Activated CD4-positive, alpha-beta memory T cell treated with anti-CD3 and anti-CD28 coated beads for 36 hours (primary cell): ENCODE measurements at places on chromosomes 4 and X. TPM values are rescaled to one million over a fixed set of nuclear protein-coding genes. Genes with fewer than 3 reads are reported as not detected.

DNA sequence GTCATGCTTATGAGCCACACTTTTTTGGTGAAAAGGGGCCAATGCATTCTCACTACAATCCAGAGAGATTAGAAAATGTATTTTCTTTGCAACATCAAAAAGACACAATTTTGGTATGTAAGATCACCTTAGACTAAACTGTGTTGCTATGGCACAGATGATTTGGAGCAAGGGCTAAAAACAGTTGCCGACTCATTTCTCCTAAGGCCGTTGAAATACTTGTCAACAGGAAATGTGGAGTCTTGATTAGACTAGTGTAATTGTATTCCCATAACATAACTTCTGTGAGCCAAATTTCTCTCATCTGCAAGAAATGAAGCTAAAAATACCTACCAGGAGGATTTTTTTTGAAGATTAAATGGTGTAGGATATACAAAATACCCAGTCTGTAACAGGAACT, 2547.7 kb downstream of the ARAP2 start:
- H3K4me1 ChIP-seq, result no peaks in the 10 kb centered on the region
- H3K27me3 ChIP-seq, result no peaks in the 10 kb centered on the region
- no peaks in the 10 kb centered on the region for H3K36me3 ChIP-seq
- no peak for DNase-seq

DNA sequence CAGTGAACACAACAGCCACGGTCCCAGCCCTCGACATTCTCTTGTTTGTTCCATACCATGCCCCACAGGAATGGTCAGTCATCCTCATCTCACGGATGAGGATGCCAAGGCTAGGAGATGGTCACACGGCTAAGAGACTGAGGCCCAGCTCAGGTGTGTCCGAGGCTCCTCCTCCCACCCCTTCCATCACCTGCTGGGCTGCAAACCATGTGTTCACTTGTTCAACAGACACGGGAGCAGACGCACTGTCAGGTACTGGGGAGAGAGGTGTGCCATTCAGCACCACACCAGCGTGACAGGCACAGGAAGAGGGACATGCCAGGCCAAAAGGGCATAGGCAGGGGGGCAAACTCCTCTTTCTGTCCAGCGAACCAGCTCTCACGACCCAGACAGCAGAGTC, 45.9 kb downstream of the ABLIM2 start:
- H3K27ac ChIP-seq, result no peak overlapping the region
- no peak overlapping the region for H3K4me3 ChIP-seq
- no peak for DNase-seq
- H3K36me3 ChIP-seq, result no peaks in the 10 kb centered on the region

DNA sequence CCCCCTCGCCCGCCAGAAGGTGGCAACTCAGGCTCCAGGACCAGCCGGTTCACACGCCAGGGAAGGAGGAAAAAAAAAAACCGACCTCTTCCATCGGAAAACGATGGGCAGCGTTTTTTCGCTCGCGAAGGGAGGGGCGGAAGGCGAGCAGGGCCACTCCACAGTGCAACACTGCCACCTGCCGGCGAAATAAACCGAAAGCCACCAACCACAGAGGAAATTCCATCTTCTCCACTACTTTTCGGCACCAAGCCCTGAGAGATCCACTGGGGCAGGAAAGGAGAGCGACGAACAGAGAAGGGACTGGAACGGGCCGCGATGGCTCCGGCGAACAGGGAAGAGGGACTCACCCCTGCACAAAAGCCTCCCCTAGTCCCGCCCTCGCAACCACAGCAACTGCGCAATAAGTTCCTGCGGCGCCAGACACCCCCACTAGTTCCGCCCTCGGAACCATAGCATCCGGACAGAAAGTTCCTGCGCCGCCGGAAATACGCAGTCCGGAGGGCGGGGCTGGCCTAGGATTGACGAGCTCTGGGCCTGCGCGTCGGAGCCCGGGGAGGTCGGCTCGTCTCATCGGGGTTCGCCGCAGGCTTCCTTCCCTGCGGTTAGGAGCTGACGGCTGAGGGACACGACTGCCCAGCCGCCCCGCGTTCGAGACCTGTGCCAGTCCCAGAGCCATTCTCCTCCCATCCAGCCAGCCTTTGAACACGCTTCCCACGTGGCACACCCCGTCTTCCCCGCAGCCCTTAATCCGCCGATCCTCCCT, 23.4 kb downstream of the FAM156A start:
- H3K27ac ChIP-seq, result peak overlapping the region; percentile 97
- peaks cover 4% of the 10 kb centered on the region for H3K4me1 ChIP-seq
- peak overlapping the region; percentile 83 for H3K4me3 ChIP-seq
- peak; percentile 94 for DNase-seq
- H3K27me3 ChIP-seq, result no peaks in the 10 kb centered on the region

- peaks cover 34% of the 10 kb centered on the region for H3K4me1 ChIP-seq
- H3K27ac ChIP-seq, result no peak overlapping the region
- H3K4me3 ChIP-seq, result no peak overlapping the region
- no peaks in the 10 kb centered on the region for H3K36me3 ChIP-seq
- no peak for DNase-seq
These were observed 49.8 kb upstream of the KLF3 start for GRCh38 chr4:38614231-38614630.

DNA sequence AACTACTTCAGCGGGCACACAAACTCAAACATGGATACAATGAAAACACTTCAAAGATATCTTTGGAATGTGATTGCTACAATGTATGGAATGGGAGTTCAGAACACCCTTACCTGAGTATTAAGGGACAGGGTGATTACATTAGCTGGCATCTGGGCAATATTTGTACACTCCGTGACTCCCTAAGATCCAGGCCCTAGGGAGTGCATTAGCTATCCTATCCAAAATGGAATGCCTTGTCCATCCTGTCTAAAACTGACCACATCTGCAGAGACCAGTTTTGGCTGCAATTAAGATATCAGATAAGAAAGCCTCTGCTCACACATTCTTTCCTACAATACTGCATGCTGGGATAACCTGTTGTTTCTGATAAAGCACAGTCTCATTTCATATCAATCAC, 176.6 kb upstream of the EMCN start:
- no peaks in the 10 kb centered on the region for H3K4me1 ChIP-seq
- peaks cover 2% of the 10 kb centered on the region for H3K27me3 ChIP-seq
- H3K36me3 ChIP-seq, result no peaks in the 10 kb centered on the region
- H3K27ac ChIP-seq, result no peak overlapping the region
- no peak overlapping the region for H3K4me3 ChIP-seq

DNA sequence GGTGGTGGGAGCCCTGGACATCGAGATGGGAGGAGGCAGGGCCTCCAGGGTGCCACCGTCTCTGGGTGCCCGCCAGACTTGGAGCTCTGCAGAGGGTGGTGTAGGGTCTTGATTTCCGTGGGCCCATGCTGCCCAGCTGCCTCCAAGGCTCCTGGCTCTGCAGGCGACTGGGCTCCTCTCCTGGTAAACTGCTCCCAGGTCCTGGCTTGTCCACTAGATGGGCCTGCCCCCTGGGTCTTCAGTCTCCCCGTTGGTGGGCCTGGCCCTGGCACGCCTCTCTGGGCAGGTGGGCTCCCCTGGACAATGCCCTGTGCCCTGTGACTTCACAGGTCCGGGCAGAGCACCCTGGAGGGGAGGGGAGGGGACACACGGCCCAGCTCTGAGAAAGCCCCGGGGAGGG, 7.7 kb downstream of the FGFR3 start:
- H3K36me3 ChIP-seq, result no peaks in the 10 kb centered on the region
- H3K4me3 ChIP-seq, result no peak overlapping the region
- H3K4me1 ChIP-seq, result no peaks in the 10 kb centered on the region
- no peak overlapping the region for H3K27ac ChIP-seq
- H3K27me3 ChIP-seq, result peaks cover 13% of the 10 kb centered on the region
- DNase-seq, result no peak

DNA sequence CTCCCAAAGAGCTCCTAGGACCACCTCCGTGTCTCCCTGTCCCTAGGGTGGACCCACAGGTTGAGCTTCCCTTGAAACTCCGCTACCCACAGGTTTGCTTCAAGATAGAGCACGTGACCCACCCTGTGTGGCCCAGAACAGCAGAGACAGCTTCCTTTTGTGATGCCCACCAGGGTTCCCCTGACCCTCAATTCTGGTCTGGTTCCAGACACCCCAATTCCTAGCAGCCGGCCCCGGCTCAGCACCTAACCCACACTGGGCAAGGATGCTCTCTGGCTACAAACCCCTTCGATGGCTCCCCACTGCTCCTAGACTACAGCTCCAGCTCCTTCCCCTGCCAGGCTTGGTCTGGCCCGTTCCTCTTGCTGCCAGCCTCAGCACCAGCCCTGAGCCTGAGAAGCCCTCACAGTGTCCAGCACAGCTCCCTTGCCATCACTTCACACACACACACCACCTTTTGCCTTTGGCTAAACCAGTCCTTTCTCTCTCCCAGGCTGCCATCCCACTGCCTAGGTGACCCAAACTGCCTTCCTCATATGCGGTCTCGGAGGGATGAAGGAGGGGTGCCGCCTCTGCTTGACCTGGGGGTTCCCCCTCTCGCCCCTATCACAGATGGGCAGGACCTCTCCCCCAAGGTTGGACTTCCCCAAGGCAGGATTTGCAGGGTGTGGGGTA, 6.2 kb downstream of the PNCK start:
- H3K27ac ChIP-seq, result no peak overlapping the region
- H3K27me3 ChIP-seq, result peaks cover 3% of the 10 kb centered on the region
- H3K36me3 ChIP-seq, result no peaks in the 10 kb centered on the region
- DNase-seq, result no peak
- H3K4me3 ChIP-seq, result peak overlapping the region; percentile 65

DNA sequence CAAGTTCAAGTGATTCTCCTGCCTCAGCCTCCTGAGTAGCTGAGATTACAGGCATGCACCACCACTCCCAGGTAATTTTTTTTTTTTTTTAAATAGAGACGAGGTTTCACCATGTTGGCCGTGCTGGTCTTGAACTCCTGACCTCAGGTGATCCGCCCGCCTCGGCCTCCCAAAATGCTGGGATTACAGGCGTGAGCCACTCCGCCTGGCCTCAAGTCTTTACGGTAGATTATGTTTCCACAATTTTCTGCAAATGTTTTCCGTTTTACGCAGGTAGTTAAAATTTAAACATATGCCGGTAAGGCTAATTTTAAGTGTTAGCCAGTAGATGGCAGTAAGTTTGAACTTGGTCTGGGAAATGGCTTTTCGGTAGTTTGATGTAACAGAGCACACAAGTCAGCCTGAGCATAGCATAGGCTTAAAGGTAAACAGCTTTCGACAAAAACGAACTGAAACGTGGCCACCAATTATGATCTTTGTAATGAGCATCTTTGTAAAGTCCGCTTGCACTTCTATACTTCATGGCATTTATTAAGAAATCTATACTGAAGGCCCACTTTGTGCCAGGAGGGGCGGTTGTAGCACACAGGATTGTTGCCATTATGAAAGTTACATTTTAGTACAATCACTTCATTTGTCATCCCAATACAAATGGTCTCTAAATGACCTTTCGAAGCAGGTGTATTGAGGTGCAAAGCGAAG, 31.1 kb downstream of the CCKAR start:
- H3K4me3 ChIP-seq, result peak overlapping the region; percentile 33
- H3K4me1 ChIP-seq, result peaks cover 10% of the 10 kb centered on the region
- no peaks in the 10 kb centered on the region for H3K36me3 ChIP-seq
- no peak overlapping the region for H3K27ac ChIP-seq
- H3K27me3 ChIP-seq, result no peaks in the 10 kb centered on the region

DNA sequence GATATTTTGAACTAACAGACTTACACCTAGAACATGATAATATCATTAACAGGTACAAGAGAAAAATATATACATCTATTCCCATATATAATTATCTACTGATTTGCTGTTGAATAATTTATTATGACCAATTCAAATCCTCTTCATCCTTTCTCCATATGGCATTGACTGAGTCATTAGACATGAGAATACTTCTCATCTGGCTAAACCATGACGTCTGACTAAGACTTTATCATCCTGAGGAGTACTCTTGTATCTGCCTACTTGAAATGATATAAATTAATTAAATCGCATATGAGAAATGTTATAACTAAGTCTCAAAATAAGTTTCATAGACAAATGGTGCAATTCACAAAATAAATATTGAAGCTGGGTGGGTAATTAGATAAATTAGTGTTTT, 67.4 kb downstream of the EMCN start:
- H3K27ac ChIP-seq, result no peak overlapping the region
- H3K4me3 ChIP-seq, result no peak overlapping the region
- H3K36me3 ChIP-seq, result no peaks in the 10 kb centered on the region
- no peaks in the 10 kb centered on the region for H3K4me1 ChIP-seq
- DNase-seq, result no peak
- peaks cover 8% of the 10 kb centered on the region for H3K27me3 ChIP-seq

The CDX4 gene
- total RNA-seq, result not detected
